Central memory CD8-positive, alpha-beta T cell (primary cell): ENCODE measurements at places on chromosomes 7 and 10.
A peak's percentile ranks its signal among the peaks of the same experiment; 100 is the strongest.

- no peak for DNase-seq
These were observed 23.5 kb downstream of the GNG11 start for GRCh38 chr7:93945083-93945482.

DNA sequence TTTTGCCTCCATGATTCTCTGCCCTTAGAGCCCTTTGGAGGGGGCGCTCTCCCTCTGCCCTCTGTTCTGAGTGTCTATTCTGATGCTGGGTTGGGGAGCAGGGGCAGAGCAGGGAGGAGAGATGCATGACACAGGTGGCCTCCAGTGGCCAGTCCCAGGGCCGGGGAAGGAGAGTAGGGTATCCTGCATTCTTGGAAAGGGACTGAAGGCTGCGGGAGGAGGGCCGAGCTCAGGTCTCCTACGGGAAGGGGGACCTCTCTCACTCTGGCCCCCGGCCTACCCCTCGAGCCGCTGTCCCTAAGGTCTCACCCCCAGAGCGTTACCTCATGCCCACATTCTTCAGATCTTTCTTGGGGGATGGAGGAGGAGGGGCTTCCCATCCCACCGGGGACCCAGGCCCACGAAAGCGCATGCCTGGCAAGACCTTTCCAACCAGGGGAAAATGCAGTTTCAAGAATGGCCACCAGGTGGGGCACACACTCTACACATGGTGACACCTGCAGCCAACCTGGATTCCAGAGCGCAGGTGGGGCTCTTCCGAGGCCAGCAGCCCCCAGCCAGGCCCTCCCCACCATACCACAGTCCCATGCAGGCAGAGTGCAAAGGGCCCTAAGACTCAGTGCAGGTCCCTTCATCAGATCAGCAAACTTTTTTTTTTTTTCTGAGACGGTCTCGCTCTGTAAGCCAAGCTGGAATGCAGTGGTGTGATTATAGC lies 86.4 kb downstream of the MYL10 start:
- DNase-seq: peak; percentile 47

DNA sequence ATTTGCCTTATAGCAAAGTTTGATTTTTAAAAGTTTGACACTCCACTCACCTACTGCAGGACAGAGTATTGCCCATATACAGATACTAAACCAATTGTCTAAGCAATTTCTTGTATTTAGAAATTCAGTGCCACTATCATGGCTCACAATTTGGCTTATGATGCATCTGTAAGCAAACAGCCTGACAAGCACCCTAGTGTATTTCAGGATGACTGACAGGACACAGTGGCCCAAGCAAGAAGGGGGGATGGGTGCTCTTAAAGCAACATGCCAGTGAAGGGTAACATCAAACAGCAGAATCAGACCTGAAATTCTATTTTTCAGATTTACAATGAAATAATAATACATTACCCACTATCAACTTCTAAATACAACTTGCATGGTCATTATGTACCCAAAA lies 30.5 kb downstream of the CTNNA3 start:
- DNase-seq: no peak

DNA sequence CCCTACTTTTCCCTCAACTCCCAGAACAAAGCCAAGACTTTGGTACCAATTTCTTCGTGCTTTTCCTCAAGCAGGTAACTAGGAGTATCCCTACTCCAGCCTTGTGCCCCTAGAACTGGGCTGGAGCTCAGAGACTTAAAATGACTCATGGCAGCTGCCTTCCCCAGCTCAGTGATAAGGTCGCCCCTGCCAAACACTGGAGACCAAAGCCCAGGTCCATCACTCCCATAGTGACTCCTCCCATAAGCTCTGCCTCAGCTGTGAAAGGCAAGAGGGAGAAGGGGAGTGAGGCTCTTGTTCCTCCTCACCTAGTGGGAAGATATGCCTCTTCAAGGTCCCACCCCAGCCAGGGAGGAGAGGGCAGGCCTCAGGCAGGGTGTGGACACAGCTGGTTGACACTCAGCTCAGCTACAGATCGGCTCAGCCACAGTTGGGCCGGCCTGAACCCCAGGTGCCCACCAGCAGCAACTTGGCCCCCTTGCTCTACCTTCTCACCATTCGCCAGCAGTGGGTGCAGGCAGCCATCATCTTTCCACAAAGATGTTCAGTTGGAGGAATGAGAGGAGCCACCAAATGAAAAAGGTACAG lies 13.8 kb upstream of the CYREN start:
- no peak for DNase-seq

GRCh38 chr10:44306762-44307161 lies 78.1 kb downstream of the CXCL12 start:
- no peak for DNase-seq

- DNase-seq: no peak
These were observed 177.9 kb upstream of the PLXDC2 start for GRCh38 chr10:19638182-19638895.

DNA sequence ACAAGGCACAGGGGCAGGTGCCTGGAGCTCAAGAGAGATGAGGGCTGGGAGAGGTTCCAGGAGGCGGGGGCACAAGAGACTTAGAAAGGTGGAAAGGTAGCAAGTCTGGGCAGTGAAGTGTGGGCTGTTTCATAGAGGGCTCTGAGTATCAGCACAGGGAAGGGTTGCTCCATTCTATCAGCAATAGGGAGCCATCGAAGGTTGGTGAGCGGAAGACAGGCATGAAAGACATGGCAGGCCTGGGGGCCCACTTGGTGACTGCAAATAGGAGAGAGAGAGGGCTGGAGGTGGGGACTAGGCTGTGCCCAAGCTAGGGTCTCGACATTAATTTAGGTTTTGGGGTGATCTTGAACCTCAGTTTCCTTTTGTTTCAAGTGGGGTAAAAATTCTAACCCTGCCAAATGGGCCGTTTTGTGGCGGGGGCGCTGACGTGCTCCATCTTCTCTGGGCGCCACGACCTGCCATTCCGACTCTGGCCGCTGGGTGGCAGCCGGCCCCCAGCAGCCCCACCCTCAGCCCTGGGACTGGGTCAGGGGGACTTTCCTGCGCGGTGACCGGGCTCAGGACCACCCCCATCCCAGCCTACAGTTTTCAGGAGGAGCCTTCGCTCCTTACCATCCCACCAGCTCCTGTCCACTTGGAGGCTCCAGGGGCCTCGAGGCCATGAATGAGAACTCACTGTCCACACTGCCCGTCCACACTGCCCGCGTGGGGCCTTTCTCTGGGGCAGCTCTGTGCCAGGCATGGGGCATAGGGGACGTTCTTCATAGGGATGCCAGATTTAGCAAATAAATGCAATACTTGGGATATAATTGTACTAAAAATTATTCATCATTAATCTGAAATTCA lies 37.2 kb upstream of the PCBD1 start:
- peak; percentile 45 for DNase-seq

DNA sequence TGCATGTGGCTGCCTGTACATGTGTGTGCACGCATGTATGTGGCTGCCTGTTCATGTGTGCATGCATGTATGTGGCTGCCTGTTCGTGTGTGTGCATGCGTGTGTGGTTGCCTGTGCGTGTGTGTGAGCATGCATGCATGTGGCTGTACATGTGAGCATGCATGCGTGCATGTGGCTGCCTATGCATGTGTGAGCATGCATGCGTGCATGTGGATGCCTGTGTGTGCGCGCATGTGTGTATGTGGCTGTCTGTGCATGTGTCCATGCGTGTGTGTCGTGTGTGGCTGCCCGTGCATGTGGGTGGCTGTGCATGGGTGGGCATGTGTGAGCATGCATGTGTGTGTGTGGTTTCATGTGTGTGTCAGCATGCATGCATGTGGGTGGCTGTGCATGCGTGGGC lies 218.3 kb downstream of the ELFN1 start:
- no peak for DNase-seq

- DNase-seq: no peak
These were observed 8.8 kb upstream of the TYSND1 start for GRCh38 chr10:70155255-70155838.

DNA sequence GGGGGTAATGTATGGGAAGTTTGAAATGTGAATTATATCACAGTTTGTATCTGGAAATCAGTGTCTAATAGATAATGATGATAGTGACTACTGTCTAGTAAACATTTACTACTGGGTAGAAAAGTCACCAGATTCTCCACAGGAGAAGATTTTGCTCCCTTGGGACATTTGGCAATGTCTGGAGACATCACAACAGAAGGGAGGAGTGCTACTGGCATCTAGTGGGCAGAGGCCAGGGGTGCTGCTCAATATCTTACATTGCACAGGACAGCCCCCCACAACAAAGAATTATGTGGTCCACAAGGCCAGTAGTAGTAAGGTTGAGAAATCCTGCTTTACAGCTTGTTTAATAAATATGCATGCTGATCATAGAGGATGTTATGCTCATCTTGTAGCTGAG lies 92.3 kb upstream of the PRPS1L1 start:
- DNase-seq: no peak

GRCh38 chr10:101155896-101156295 lies 24.8 kb downstream of the TLX1 start:
- no peak for DNase-seq

DNA sequence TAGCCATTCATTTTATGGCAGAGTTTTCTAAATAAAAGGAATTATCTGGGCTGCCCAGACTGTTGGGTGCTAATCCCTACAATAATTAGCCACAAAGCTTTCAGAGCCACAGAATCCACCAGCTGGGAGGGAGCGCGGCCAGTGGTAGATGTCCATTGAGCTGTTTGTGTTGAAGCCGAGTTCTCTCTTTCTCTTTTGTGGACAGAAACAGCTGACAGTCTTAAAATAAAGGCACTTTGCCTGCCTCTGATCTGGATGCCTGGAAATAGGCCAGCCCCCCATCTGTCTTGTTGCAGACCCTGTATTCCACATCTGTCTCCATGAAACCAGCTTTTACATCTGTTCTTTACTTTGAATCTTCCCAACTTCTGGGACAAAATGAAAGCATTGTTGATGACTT lies 66.1 kb downstream of the MTPN start:
- no peak for DNase-seq

GRCh38 chr7:106138776-106139175 lies 26.7 kb upstream of the SYPL1 start:
- DNase-seq: no peak

GRCh38 chr7:45184326-45185027 lies 26.9 kb downstream of the RAMP3 start:
- DNase-seq: no peak

DNA sequence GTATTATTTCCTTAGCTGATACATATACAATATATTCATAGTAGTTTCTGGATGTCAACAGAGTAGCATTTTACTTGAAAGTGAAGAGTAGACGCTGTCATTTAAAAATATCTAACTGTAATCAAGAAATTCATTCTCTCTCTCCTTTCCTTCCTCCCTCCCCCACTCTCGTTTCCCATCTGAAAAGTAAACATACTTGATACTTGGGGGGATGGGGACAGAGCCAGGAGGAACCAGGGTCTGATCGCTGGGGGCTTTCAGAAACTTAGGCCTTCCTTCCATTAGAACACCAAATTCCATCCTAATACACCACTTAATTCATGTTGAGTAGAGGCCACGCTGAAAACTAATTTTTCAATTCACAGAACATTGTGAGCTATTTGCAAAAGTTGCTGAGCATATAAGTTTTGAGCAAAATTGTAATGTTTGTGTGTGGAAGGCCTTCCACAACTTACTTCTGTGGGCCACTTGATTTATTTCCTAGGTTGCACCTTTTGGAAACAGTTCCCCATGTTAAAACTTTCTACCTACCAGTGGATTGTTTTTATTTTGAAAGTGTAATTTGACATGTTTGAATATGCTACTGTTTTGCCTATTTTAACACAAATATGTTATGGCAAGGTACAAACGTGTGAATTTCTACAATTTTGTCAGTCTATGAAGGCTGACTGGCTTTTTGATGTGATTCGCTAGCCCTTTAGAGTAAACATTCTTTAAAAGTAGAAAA lies 35.2 kb downstream of the CNPY1 start:
- no peak for DNase-seq
